Activated CD8-positive, alpha-beta memory T cell treated with anti-CD3 and anti-CD28 coated beads, Interleukin-2, amount 10 ng/mL, durations not matched to agents 7 days and 5 days (primary cell): ENCODE measurements at places on chromosomes 16 and 17. TPM values are rescaled to one million over a fixed set of nuclear protein-coding genes. Genes with fewer than 3 reads are reported as not detected.

MT1M gene
- total RNA-seq = not detected

DNA sequence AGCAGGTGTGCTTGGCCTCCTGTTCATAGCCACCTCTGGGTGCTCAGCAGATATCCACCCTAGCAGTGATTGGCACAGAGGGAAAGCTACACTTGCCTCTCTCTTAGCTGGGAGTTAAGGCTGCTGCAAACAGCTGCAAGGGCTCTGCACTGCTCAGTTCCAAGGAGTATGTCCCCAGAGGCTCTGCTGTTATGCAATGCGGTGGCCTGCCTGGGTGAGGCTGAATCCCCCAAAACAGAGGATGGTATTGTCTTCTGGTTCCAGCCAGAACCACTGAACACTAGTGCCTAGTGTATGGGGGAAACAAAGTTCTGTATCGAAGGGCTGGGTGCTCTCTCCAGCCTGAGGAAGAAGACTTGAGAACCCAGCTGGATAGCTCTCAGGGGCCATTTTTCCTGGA lies 16.8 kb downstream of the TMEM94 start:
- no peak for DNase-seq

DNA sequence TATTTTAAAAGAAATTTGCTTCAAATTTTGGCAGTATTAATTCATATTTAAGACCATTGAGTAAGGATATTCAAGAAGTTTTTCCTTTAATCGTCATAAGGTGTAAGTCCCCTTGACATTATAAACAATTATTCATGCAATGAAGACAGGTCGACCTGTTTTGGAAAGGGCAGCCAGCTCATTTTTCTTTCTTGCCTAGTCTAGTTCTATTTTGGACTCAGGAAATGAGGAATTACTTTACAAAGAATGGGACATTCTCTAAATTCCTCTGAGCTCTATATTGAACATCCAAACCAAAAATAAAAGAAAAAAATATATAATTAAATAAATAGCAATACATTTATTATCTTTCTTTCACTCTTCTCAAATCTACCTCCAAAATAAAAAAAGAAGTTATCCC lies 595.6 kb upstream of the KIF2B start:
- DNase-seq = no peak

DNA sequence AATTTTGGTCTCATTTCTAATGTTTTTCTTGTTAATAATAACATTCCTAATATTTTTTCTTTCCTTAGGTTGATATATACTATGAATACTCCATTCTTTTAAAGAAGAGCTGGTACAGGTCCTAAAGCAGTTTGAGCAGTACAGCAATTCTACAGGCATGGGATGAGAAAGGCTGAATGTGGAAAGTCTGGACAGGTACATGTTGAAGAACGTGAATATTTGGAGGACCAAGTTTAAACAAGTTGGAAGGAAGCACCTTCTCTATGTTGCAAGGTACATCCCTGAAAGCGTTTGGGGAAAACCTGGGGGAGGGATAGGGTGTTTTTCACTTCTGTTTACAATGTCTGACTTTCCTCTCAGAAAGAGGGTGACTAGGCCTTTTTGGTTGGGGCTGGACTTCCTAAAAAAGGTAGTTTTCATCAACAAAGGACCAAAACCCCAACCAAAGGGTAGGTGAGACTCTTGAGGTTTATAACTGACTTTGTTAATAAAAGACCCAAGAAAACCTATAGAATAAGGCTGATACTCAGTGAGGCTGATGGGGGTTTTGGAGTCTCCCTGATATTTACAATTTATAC lies 95.9 kb upstream of the AXIN2 start:
- DNase-seq = no peak

DNA sequence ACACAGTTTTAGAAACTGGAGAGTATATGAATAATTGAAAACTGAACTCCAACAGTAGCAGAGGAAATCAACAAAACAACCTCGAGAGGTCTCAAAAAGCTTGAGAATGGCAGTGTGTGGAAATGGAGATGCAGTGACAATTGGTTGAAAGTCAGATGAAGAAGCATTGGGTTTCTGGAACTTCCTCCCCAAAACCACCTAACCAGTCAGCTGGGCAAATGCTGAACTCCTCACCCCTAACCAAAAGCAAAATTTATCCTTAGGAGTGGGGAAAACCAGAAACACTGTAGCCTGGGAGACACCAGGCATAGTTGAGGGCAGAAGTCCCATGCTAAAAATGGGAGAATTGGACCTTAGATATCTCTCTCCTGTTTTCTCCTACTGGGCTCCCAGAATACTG lies 109.9 kb downstream of the TANC2 start:
- no peak for DNase-seq

GRCh38 chr17:20184977-20185619 lies 175.9 kb downstream of the SPECC1 start:
- DNase-seq = no peak
